ENCODE measurements at places on chromosomes 5 and 9.

DNA sequence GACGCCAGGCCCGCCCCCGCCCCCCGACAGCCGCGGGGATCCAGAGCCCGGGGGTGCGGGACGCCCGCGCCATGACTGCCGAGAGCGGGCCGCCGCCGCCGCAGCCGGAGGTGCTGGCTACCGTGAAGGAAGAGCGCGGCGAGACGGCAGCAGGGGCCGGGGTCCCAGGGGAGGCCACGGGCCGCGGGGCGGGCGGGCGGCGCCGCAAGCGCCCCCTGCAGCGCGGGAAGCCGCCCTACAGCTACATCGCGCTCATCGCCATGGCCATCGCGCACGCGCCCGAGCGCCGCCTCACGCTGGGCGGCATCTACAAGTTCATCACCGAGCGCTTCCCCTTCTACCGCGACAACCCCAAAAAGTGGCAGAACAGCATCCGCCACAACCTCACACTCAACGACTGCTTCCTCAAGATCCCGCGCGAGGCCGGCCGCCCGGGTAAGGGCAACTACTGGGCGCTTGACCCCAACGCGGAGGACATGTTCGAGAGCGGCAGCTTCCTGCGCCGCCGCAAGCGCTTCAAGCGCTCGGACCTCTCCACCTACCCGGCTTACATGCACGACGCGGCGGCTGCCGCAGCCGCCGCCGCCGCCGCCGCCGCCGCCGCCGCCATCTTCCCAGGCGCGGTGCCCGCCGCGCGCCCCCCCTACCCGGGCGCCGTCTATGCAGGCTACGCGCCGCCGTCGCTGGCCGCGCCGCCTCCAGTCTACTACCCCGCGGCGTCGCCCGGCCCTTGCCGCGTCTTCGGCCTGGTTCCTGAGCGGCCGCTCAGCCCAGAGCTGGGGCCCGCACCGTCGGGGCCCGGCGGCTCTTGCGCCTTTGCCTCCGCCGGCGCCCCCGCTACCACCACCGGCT lies 1.0 kb downstream of the FOXE1 start:
- no peak for DNase-seq

DNA sequence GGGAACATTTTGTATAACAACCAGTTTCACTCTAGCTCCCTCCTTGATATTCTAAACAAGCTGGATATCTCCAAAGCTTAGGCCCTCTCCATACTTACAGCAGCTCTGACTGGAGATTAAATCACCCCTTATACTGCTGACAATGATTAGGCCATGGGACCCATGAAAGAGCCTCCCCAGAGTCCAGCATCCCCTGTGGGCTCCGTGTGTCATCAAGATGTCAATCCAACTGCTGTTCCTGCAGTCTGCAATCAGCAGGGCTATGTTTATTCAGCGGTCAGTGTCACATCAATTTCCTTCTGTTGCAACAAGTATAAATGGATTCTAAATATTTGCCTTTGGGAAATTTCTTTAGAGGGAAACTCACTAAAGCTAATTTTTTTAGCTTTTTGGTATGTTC lies 26.6 kb downstream of the PCDHAC2 start:
- no peak for DNase-seq

DNA sequence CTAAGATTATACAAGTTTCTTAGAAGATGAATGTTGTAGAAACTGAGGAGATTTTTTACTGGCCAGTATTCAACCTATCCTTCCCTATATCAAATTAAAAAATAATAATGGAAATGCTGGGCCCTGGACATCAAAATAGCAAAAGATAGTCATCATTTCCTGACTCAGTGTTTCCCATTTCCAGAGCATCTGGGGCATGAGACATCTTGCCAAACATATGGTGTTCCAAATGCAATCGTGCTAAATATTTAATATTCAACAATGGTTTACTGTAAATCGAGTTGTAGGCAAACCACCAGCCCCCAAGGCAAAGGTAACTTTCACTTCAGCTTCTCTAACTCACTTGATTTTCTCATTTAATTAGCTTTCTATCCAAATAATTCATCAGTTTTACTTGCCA lies 152.9 kb downstream of the FRMD3 start:
- no peak for DNase-seq

DNA sequence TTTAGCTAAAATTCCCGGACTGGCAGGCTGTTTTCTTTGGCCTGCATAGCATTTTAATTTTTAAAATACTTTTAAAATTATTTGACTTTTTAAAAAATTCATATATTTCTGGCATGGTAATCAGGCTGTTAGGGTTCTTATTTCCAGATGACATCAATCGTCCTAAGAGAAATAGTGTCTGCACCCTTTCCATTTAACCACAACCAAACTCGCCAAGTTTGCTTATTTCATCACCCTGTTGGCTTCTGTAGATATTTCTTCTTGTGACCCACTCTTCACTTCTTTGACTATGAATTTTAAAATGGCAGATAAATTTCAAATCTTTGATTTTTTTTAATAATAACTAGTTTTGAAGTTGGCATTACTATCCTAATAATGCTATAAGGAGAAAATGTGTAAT lies 675.7 kb upstream of the FTMT start:
- DNase-seq, result no peak

DNA sequence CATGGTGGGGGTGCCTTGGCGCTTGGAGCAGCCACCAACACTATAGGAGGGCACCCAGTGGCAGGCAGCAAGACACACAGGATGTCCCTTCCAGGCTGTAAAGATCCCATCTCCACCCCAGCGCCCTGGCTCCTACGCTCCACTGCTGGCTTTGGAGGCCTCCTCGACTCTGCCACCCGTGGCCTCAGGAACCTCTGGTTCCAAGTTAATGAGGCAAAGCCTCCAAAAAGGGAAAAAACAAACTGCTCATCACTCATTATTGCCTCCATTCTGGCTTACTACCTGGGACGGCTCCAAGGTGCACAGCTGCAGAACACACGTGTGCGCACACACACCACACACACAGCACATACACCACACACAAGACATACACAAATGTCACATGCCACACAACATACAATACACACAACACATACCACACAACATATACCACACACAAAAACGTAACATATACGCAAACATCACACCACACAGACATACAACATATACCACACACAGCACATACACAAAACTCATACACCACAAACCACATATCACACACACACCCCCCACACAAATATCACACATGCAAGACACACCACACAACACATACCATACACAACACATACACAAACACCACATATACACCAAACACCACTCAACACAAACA lies 45.3 kb downstream of the ROR2 start:
- DNase-seq, result no peak

- no peak for DNase-seq
These were observed 122.6 kb downstream of the SEMA6A start for GRCh38 chr5:116451905-116452450.

DNA sequence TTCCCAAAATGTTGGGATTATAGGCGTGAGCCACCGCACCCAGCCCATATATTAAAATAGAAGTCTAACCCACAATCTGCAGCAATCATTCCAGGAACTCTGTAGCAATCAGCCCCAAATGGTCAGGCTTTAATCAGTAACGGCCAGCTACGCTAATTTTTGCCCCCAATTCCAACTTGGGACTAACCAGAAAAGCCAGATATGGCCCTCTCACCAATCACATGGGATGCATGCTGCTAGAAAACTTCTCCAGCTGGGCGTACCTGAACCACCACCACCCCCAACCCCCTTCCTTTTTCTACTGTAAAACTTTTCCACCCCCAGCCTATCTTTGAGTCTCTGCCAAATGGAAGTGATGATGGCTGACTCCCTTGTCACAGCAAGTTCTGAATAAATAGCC lies 4.1 kb downstream of the SUSD1 start:
- no peak for DNase-seq

DNA sequence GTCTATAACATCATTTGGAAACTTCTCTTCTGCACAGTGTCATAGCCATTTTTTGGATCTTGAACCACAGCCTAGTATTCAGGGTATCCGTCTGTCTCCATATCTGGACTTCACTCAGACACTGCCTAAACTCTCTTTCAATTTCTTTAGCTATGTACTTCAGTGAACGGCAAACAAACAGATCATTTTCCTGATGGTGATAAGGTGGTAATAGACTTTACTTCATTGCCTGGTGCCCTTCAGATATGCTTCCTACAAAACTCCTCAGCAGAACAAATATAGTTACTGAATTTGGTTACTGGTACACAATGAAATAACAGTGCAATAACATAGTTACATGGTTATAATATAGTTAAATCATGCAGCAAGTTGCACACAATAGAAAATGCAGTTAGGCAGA lies 348.2 kb downstream of the ZSWIM6 start:
- no peak for DNase-seq
